ENCODE measurements at places on chromosomes 1 and 21. TPM values are rescaled to one million over a fixed set of nuclear protein-coding genes. Genes with fewer than 3 reads are reported as not detected.

DNA sequence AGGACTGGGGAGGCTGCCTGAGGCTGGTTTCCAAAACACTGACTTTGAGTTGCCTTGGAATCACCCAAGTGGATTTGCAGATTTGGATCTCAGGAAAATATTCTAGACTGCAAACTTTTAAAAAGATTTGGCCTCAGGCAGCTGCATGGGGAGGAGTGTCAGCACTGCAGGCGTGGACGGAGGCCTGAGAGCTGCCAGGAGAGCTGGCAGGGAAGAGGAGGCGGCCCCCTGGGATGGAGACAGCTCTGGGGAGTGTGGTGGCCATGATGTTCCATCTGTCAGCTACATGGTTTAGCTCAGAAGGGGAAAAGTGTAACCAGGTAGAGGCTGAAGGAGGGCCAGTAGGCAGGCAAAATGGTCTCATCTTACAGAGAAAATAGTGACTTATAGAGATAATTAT is 72.1 kb downstream of the VPS26C start:
- DNase-seq: no peak

The UTS2 gene
- not detected for total RNA-seq

DNA sequence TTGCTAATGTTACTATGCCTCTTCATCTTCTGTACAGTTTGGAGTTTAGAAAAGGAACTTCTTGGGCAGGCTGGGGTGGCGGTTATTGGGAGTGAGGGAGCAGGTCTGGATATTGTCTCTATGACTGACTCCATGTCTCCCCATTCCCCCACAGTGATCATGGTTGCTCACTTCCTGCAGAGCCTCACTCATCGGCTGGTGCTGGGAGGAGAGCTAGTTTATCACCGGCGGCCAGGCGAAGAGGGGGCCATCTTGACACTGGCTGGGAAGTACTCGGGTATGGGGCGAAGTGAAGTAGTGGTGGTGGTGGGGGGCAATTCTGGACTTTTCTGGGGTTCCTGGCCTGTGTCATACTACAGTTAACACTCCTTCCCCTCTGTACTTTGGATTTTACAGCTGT is 2.2 kb downstream of the TOMM40L start:
- no peak for DNase-seq

The KCNK1 gene
- total RNA-seq: 1.0 TPM

The LHX8 gene
- 1.3 TPM for total RNA-seq

DNA sequence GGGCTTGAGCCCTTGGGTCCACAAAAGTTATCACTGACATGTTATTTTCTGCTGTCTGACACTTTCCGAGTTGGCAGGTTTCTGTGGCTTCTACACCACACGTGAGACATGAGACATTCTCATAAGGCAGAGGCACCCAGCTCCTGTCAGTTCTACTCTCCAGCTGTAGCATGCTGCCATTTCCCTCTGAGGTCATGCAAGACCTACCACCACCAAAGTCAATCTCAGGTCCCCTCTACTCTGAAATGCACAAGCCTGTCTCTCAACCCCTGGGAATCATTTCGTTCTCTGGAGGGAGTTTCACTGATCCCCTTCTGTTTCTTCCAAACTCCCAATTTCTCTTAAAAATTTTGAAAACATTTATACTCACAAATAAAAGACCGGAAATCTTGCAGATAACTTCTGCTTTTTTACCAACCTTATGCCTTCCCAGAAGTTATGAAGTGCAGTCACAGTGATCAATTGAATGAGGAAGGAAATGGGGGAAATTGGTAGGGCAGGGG is 39.5 kb upstream of the CR2 start:
- no peak for DNase-seq

The PPP1R8 gene
- 32.3 TPM for total RNA-seq

- DNase-seq: no peak
Measured at GRCh38 chr1:215287362-215287761, 204.8 kb downstream of the KCNK2 start.

The CASP9 gene
- total RNA-seq: 10.6 TPM

The BARHL2 gene
- not detected for total RNA-seq
